ENCODE measurements at places on chromosomes 12 and 14.
A peak's percentile ranks its signal among the peaks of the same experiment; 100 is the strongest.

DNA sequence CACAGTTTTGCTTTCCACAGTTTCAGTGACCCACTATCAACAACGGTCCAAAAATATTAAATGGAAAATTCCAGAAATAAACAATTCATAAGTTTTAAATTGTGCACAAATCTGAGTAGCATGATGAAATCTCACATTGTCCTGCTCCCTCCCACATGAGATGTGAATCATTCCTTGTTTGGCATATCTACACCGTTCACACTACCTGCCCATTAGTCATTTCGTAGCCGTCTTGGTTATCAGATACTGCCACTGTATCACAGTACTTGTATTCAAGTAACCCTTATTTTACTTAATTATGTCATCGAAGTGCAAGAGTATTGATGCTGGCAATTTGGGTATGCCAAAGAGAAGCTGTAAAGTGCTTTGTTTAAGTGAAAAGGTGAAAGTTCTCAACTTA is 145.3 kb downstream of the SLC5A8 start:
- no peak for DNase-seq

DNA sequence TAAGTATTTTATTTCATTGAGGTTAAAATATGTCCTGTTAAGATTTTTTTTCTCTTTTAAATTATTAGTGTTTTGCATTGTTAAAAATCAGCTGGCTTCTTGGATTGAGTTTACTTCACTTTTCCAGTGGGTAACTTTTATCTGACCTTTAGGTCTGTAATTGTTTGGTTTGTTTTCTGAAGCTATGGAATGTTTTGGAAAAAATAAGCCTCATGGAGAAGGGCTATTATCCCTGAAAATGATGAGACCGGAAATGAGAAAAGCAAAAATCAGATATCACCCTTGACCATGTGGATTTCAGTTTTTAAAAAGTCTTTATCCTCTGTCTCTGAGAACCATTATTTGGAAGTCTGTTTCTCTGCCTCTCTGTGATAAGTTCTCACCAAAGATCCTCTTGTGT is 180.9 kb downstream of the RAD51B start:
- DNase-seq = no peak

DNA sequence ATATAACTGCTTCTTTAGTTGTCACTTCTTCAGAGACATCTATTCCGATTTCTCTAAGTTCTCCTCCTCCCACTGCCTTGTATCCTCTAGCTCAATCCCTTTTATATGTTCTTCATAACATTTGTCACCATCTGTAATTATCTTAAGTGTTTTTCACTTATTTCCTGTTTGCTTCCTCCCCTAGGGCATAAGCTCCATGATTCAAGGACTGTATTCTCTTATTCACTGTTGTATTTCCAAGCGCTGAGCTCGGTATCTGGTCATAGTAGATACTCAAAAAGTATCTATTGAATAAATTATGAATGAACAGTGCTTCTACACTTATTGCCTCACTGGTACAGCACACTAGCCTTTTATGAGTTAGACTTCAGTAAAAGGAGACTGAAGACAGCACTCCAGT is 109.0 kb upstream of the TMPO start:
- no peak for DNase-seq

- DNase-seq = no peak
These were observed 120.7 kb upstream of the C14orf180 start for GRCh38 chr14:104458845-104459244.

DNA sequence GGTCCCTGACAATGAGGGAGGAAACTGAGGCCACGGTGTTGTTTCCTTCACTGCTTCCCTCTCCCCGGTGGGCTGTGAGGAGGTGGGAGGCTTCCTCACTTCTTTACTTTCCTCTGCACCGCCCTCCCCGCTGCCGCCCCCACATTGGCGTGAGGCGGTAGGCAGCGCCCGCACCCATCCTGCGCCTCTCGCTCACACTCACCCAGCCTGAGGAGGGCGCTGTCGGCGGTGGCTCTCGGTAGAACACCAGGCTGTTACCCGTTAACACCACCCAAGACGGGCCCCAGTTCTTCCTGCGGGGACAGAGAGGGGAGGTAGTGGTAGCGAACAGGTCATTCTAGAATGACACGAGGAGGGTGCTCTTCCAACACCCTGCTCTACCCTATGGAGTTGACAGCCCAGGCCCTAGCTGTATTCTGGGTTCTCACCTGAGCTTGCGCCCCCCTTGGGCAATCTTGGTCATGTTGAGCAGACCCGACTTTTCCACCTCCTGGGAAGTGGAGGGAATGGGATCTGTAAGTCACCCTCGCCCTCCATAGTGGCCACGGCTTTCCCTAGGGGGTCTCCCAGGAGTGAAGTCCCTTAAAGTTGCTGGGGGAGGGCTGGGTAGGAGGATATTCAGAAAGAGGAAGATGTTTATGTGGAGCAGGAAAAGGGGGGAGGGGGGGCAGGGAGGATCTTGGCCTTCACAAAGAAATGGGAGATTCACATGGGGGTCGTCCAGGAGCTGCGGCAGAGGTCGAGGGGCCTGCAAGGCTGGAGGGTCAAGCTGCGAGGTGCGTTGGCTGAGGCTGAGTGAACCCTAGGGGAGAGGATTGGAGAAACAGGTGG is 3.3 kb downstream of the ARHGAP9 start:
- DNase-seq = peak; percentile 91

DNA sequence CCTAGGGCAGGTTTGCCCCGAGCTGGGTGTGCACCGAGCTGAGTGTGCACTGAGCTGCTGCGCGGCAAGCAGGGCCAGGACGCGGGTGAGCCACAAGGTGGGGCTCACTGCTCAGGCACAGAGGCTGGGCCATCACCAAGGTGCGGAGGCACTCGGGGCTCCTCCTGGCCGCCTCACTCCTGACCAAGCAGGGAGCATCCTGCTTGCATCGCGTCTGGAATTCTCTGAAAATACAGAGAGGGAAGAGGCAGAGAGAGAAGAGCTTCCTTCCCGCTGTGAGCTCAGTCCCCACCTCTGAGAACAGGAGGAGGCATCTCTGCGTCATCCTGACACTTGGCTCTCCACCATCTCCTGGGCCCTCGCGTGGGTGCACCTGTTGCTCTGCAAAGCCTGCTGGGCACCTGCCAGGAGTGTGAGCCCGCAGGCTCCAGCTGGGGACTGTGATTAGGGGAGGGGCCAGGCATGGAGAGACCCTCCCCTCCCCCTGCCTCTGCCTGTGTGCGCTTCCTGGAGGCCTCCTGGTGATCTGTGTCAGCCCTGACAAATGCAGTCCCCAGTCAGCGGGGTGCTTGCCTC is 116.3 kb downstream of the GLT1D1 start:
- peak; percentile 46 for DNase-seq

DNA sequence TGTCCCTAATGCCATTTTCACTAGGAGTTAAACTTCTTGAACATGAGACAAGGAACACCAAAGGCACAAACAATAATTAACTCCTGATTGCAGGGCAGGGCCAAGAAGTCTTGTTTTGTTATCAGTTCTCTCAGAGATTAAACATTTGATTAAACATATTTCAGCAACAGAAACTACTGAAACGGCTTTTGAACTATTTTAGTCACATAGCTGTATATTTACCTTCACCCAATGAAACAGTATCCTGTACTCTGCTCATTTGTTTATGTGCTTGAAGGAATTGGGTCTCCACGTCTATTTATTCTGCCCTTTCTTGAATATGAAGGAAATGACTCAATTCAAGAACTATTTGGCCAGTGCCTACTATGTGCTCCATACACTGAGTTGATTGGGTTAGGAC is 51.3 kb upstream of the PTCSC3 start:
- no peak for DNase-seq

DNA sequence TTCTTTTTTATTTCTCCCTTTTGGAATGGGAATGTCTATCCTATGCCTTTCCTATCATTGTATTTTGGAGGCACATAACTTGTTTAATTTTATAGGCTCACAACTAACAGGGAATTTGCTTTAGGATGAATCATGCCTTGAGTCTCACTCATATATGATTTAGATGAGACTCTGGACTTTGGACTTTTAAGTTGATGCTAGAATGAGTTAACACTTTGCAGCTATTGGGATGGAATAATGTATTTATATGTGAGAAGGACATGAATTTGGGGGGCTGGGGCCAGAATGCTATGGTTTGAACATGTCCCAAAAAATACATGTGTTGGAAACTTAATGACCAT is 365.3 kb downstream of the ZFP36L1 start:
- no peak for DNase-seq

DNA sequence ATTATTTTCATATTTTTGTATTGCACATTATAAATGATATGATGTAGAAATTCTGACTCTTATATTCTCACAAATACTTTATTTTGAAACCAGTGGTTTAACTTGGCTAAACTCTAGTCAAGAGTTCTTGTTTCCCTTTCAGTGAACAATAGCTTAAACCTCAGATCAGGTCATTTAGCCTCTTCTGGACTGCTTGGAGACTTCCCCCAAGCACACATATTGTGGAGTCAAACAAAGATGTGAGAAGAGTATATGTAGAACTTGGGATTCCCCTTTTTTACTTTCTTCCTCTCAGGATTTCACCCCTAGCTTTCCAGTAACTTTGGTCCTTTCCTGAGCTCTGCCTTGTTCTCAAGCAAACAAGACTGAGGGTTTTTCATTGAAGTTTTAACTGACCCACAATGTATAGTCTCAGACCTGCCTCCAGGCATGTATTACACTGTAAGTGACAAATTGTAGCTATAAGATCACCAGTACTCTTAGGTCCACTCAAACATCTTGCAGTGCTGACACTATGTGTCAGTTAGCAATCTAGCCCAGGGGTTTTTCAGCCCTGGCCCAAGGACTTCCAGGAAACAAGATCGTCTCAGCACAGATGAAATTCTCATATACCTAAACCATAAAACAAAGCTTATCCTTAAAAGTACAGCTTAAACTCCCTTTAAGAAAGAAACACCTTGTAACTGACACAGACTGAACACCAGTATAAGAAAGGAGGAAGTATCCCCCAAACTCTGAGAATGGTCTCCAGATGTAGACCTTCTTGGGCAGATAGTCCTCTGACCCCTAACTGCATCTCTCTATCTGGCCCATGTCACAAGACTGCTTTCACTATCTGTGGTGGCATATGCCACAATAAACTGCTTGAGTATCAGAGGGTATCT is 98.6 kb downstream of the SLC6A15 start:
- DNase-seq = no peak

- DNase-seq = no peak
These were observed 301.1 kb upstream of the NPAS3 start for GRCh38 chr14:32637582-32637981.

DNA sequence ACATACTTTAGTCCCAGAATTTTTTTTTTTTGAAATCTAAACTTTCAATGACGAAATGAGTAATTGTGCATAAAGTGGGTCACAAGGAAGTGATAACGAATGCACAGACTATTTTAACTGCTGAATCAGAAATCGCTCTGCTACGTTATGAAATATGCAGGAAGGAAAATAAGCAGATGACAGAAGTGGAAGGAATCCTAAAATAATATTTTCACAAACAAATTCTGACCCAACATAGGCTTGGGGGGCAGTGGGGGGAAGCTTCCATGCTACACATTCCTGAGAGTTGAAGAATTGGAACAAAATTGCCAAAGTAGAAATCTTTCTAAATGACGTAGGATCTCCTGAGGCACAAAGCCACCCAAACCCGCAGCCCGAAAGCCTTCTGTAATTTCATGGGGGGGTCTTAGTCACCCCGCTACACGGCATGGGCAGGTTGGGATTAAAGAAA is 89.6 kb downstream of the ARF6 start:
- DNase-seq = no peak

DNA sequence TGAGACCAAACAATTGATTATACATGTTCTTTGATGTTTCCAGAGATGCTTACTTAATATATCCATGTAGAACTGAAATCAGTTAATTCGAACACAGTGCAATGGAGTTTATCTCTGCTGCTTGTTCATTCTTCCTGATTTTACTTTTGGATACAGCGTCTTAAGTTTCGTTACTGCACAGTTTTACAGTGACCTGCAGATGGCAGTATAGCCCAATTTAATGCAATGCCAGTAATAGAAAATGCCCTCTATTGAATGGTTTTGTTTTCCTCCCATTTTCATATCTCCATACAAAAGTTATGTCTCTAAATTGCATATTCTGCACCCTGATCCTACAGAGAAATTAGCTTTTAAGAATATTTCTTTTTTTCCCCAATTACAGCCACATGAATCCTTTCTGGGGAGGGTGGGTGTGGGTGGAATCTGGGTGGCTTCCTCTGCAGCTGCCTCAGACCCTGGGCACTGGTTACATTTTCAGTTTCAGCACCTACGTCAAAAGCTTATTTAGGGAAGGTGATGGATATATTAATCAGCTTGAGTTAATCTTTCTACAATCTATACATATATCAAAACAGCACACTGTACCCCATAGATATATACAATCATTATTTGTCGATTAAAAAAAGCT is 101.1 kb upstream of the DCD start:
- peak; percentile 32 for DNase-seq

GRCh38 chr12:89244536-89244935 is 107.8 kb downstream of the DUSP6 start:
- peak; percentile 29 for DNase-seq

DNA sequence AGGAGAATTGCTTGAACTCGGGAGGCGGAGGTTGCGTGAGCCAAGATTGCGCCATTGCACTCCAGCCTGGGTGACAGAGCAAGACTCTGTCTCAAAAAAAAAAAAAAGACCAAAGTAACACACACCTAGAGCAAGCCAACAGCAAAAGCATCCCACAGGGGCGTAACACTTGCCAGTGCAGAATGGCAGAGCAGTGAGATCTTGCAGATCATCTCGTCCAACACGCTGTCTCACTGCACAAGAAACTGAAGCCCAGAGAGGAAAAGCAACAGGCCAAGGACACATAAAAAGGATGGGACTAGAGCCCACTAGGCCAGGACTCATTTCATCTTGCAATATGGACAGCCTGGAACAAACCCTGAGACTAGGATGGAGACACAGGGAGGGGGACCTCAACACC is 12.7 kb upstream of the KRT78 start:
- no peak for DNase-seq

Data from activated CD4-positive, alpha-beta T cell treated with anti-CD3 and anti-CD28 coated beads for 48 hours (primary cell).